T-helper 1 cell (primary cell): ENCODE measurements at places on chromosomes 16 and 17.
A peak's percentile ranks its signal among the peaks of the same experiment; 100 is the strongest.

DNA sequence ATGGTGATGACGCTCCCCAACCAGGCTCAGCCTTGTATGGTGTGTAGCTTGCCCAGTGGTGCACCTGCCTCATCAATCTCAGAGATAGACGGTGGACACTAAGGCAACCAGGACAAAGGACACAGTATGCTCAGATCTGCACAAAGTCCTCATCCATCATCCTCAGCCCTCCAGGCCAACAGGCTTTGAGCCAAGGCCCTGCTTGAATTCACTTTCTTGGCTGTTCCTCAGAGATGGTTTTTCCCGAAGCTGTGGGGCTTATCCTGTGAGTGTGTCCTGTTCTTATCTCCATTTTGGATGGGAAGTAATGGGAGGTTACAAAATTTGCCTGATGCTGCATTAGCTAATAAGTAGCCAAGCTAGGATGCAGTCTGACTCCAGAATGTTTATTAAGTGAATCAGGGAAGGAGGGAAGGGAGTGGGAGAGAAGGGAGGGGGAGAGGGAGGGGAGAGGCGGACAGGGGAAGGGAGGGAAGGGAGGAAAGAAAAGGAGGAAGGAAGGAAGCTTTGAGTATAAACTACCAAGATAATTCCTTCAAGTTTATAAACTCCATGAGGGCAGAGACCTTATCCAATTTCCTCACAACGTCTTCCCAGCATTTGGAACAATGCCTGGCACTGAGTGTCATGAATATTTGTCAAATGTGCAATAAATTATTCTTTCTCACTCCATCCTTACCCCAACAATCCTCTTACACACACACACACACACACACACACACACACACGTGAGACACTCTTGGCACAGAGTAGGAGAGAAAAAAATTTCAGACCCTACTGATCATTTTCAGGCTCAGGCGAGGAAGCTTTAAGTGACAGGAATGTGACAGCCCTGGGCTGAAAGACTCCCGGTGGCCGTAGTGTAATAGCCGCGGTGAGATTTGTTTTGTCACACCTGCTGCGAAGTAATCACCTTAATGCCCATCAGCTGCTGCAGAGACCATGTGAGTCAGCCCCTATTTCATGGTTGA, 84.3 kb downstream of the BMERB1 start:
- no peak for DNase-seq

GRCh38 chr16:66043326-66043725, 323.2 kb upstream of the CDH5 start:
- DNase-seq = no peak

GRCh38 chr17:76734080-76734840, 2.9 kb downstream of the SRSF2 start:
- DNase-seq = no peak

- no peak for DNase-seq
Observed at GRCh38 chr16:3358871-3359270, 3.2 kb downstream of the OR2C1 start.

DNA sequence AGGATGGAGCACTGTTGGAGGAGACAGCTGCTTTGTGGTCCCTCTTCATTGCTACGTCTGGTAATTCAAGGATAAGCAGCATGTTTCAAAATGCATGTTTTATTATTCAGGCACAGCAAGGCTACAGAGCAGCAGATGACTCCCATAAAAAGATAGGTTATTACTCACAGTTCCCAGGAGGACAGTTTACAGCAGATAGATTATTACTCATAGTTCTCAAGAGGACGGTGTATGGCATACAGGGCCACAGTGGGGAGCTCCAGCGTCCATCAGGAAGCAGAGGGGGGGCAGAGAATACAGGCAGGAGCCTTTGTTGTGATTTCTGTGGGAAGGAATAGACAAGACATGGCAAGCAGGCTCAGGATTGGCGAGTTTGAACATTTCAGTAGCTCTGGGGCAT, 72.9 kb downstream of the DNAH9 start:
- no peak for DNase-seq

DNA sequence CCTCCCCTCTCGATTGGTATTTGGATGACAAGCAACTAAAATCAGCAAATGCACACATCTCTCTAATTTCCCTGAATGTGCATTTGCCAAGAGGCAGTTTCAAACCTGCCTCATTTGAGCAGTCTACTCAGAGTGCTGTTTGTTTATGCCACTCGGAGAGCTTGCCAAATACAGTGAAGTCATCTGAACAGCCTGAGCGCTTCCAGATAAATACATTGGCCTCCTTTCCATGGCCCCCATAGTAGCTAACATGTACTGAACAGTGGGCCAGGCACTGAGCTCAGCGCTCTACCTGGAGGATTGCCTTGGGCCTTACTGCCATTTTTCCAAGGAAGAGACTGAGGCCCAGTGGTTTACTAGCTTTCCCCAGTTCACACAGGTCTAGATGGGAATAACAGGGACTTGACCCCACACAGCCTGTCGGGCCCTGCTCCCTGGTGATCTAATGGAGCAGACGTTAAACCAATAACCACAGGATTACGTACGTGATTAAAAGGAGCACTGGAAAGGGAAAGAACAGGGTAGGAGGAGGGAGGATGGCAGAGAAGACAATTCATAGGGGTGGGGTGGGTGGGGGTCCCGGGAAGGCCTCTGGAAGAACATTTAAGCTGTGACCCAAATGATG, 18.7 kb upstream of the ANKRD40CL start:
- DNase-seq = no peak

DNA sequence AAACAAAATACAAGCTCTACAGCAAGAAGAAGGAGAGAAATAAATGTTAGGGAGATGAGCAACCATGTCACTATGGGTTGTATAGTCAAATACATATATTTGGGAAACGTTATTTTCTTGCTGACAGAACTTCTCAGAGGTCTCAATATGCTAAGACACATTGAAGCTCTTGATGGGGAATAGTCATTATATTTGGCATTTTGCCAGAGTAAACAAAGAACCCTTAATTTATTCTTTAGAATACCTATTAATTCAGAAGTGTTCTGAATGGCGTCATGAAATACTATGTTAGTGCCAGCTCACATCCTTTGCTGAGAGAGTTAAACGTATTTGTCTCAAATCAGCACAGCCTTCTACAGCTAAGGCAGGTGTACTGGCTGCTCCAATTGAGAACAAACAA, 458.9 kb downstream of the CDH13 start:
- no peak for DNase-seq

DNA sequence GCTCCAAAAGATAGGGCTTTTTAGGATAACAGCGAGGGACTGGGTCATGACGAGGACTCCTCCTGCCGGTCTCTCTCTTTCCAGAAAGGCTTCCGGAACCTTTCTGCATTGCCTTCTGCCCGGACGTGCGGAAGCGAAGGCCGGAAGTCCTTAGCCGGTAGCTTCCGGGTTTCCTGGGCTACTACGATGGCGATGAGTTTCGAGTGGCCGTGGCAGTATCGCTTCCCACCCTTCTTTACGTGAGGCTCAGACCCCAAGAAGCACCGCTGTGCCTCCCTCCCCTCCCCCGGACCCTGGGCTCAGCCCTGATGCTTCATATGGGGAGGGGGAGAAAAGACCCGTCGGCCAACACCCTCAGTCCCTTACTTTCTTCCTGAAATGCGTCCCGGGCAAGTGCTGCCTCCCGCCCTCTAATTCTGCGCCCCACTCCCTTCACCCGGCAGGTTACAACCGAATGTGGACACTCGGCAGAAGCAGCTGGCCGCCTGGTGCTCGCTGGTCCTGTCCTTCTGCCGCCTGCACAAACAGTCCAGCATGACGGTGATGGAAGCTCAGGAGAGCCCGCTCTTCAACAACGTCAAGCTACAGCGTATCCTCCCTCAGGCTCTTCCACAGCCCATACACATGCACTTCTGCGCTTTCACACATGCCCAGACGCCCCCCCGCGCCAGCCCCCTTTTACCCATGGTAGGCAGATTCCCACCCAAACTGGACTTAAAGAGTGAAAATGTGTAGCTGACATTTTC, at the start of gene VPS25:
Gene VPS25 (plus strand): TSS at position 160 of the 746 bp plus-strand sequence. CDS start 27 bp downstream, at position 187.
- DNase-seq = peak; percentile 63

- DNase-seq = no peak
Observed at GRCh38 chr17:59165933-59166342, 10.4 kb downstream of the PRR11 start.

DNA sequence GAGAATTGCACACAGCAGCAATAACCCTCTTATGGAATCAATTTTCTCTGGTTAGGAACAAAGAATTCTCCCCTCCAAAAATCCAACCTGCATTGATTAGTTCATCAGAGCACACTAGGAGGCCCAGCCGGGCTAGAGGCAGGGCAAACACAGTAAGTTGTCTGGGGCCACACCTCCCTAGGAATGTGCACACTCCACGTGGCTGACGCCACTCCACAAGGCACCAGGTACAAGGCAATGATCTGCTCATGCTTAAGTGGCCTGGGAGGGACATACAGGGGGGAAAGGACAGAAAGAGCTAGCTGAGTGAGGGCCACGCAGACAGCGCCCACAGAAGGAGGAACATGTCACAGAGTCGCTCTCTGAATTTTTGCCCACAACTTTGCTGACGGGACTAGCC, 107.6 kb downstream of the SLC39A11 start:
- DNase-seq = no peak

GRCh38 chr16:12677502-12677901, 126.2 kb downstream of the CPPED1 start:
- peak; percentile 44 for DNase-seq

DNA sequence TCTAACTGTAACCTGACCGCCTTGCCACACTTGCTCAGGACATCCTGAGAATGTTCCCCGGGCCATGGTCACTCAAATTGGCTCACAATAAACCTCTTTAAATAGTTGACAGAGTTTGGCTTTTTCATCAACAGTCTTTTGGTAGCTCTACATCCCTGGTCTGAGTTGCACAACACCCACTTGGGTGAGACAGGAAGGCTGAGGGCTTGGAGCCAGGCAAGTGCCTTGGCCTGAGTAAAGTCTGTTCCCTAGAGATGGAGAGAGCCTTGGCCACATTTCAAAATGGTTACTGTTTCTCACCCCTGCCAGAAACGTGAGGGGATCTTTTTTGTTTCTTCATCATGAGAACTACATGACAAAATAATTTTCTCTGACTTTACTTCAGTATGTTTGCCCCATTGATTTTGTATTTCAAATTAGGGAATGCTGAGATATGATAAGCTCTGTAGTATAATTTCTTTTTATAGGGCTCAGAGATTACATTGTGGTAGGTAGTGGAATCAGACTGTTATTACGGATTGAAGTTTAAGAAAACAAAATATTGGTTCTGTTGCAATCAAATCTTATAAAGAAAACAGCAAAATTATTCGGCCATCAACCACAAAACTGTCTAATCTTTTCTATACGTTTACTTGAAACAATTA, 53.9 kb upstream of the NETO2 start:
- no peak for DNase-seq

DNA sequence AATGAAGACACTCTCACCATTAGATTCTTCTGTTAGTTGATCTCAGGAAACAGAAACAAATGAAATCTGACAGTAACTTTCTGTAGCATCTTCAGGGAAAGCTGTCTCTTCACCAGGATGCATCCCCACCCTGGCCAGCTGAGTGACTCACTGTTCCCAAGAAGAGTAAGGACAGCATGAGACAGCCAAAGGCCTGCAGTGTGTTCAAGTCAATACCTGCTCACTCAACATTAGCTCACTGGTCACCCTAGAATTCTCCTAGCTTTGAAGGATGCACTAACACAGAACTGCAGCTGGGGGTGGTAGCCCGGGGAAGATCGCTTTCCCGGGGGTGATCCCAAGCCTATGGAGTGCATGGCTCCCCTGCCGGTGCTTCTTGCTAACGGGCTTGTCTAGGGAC, 28.2 kb upstream of the CLEC18B start:
- DNase-seq = no peak

GRCh38 chr16:79013930-79014660, 586.4 kb downstream of the MAF start:
- DNase-seq = no peak

- DNase-seq = no peak
Observed at GRCh38 chr16:86022381-86022960, 123.5 kb downstream of the IRF8 start.

GRCh38 chr17:18980682-18981334, 23.8 kb downstream of the FAM83G start:
- no peak for DNase-seq

- DNase-seq = no peak
Observed at GRCh38 chr16:83952940-83953795, at the start of gene OSGIN1. Gene OSGIN1 (plus strand): TSS chr16:83953240. CDS start chr16:83957672, 4,432 bp downstream.

GRCh38 chr16:69709456-69710084, 16.8 kb downstream of the NQO1 start:
- no peak for DNase-seq

GRCh38 chr17:31392002-31392855, 754 bp downstream of the RAB11FIP4 start:
- DNase-seq = no peak

- DNase-seq = no peak
Observed at GRCh38 chr17:66165537-66166123, 26.3 kb downstream of the CEP112 start.

DNA sequence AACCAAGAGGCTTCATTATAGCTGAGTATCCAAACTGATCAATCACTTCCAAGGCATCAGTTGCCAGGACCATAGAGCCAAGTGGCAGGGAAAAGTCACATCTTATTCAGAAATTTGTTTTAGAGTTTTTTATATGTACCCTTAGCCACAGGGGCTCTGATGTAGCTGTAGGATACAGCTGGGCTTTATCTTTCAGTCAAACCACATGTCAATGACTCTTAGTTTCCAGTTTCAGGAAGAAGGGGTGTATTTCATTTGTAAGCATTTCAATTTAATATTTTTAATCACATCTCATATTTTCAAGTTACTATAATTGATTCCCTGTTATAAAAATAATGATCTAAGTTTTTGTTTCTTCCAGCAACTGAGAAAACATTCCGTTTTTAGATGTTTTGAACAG, 2.9 kb upstream of the FLCN start:
- DNase-seq = no peak

- no peak for DNase-seq
Observed at GRCh38 chr17:73954951-73955350, 248.5 kb upstream of the RPL38 start.

- no peak for DNase-seq
Observed at GRCh38 chr17:1078831-1079561, 82.1 kb downstream of the TIMM22 start.

DNA sequence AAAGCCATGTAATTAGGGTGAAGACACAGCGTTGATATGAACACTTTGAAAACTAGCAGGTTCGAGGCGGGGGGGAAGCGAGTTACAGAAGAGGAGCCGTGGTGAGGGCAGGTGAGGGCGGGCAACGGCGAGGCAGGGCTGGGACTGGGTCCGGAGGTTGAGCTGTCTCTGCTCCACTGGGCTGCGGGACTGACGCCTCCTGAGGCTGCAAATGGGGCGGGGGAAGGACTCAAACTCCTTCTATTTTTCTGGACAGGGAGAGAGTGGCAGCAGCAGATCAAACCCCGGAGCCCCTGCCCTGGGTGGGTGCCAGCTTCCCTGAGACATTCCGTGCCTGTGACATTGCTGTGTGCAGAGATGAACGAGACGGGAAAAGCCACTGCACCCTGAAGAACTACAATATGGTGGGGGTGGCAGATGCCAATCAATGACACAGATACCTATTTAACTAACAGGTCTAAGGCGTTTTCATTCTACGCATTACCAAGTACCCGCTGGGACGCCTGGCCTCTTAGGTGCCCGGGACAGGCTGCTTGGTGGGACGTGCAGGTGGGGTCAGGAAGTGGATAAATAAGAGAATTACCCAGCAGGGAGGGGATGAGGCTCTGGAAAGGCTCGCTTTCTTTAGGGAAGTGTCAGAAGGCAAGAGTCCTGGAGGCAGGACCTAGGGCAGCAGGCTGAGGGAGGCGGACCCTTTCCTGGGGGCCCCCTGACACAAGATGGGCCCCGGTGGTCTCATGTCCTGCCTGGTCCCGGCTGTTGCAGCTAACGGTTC, 30.4 kb downstream of the RPH3AL start:
- DNase-seq = no peak

GRCh38 chr16:89442990-89443726, 47.2 kb downstream of the ANKRD11 start:
- no peak for DNase-seq
